ENCODE measurements at places on chromosomes 13 and 19.

- no peak for DNase-seq
These were observed 334.0 kb downstream of the LIG4 start for GRCh38 chr13:107881362-107881761.

- no peak for DNase-seq
These were observed 21.0 kb upstream of the HOMER3 start for GRCh38 chr19:18961767-18962620.

- DNase-seq = no peak
These were observed 244.2 kb downstream of the NHLRC3 start for GRCh38 chr13:39282400-39282972.

DNA sequence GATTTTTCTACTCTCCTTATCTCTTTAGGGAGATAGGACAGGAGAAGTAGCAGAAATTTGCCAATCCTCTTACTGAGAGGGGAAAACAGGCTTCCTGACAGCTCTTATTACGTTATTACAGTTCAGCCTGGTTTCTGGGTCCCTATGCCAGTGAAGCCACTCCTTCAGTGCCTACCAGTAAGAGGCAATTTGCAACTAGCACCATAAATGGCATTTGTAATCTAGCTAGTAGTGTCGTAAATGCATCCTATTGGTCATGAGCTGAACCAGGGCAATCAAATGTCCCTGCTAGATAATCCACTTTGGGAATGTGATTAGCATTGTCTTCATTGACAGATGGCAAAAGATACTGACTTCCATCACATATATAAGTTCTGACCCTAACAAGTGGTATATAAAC lies 428.8 kb downstream of the DCT start:
- DNase-seq = no peak

GRCh38 chr13:114318624-114319023 lies 4.3 kb downstream of the CHAMP1 start:
- DNase-seq = no peak

- no peak for DNase-seq
These were observed 32.3 kb downstream of the TSSK6 start for GRCh38 chr19:19482809-19483596.

GRCh38 chr19:48858984-48859710 lies 9.3 kb downstream of the PLEKHA4 start:
- DNase-seq = no peak

GRCh38 chr13:64075543-64076271 lies 2660.1 kb upstream of the PCDH20 start:
- DNase-seq = no peak

DNA sequence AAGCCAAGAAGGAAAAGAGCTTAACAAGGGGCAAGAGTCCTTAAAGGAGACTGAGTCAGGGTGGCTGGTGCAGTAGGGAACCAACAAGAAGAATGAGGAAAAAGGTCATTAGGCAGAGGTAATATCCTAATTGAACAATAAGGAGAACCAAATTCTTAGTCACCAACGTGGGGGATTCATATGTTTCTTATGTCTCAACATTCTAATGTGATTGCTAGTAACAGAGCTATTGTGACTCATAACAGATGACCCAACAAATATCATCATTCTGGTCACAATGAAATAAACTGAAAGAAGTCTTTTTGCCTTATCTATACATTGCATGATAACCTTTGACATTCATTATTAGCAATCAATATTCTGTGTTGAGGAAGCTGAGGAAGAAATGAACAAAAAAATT lies 101.6 kb downstream of the RAP2A start:
- DNase-seq = no peak

DNA sequence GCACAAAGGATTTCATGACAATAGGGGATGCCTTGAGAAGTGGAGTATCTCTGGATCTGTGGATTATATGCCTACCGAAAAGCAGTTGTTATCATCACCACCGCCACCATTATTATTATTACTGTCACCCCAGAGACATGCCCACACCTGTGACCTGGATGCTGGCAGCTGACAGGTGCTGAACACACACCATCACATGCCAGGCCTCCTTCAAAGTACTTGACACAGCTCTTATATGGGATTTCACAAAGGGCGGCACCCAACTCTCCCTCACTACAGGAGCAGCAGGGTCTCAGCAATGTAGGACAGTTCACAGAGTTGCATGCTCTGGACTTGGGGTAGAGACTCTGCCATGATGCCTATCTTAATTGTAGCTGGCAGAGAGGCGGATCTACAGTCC lies 5.6 kb upstream of the GPR42 start:
- no peak for DNase-seq

GRCh38 chr13:62473190-62473943 lies 1057.7 kb upstream of the PCDH20 start:
- DNase-seq = no peak

- no peak for DNase-seq
These were observed 7.4 kb upstream of the CNFN start for GRCh38 chr19:42397263-42398166.

- DNase-seq = no peak
These were observed 314.3 kb upstream of the HTR2A start for GRCh38 chr13:47211106-47211505.

- no peak for DNase-seq
These were observed 19.2 kb upstream of the ZC3H13 start for GRCh38 chr13:46071590-46072249.

DNA sequence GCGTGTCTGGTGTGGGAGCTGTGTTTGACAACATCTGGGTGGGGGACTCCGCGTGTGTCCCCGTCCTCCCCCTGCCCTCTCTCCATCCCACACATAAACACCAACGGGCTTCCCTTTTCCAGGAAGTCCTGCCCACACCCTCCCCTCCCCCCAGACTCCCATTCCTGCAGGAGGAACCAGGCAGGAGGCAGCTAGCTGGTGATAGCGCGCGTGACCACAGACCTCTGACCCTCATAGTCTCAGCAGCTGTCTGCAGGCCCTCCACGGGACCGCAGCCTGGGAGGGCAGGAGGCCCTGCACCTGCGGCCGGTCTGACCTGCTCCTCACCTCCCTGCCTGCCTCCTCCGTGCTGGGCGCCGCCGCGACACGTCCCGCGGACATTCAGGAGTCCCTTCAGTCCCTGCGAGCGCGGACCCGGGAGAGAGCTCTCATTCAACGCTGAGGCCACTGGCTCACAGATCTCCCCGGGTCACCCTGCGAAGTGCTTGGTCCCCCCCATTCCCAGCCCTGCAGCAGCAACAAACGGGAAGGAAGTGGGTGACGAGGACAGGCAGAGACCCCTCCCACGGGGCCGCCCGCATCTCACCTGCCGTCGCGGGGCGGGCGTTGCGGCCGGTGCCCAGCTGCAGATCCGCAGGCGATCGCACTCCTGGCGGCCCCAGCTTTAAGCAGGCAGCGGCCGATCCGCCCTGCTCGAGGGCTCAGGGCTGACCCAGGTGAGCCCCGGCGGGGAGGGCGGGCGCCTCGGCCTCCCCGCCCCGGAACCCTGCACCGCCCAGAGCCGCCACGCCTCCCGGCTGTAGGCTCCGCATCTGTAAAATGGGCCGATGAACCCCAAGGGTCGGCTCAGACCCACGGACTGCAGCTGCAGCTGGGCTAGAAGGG lies 1.1 kb upstream of the ACP5 start:
- DNase-seq = no peak

DNA sequence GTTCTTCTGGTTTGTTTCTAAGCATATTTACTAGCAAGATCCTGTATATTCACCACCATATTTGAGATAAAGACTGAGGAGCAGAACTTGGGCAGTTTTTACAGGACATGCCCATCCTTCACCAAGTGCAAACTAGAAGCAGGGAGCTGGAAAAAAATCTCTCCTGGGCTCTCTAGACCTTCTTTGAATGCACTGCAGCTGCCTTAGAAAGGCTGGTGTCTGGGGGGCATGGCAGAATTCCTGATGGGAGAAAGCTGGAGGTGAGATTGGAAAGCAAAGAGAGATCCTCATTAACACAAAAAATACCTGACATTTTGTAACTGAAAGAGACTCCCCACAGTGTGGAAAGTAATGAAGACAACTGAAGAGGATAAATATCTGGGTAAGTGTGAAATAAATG lies 1612.1 kb downstream of the OLFM4 start:
- DNase-seq = no peak

GRCh38 chr19:43688059-43688701 lies 18.2 kb upstream of the PLAUR start:
- no peak for DNase-seq

DNA sequence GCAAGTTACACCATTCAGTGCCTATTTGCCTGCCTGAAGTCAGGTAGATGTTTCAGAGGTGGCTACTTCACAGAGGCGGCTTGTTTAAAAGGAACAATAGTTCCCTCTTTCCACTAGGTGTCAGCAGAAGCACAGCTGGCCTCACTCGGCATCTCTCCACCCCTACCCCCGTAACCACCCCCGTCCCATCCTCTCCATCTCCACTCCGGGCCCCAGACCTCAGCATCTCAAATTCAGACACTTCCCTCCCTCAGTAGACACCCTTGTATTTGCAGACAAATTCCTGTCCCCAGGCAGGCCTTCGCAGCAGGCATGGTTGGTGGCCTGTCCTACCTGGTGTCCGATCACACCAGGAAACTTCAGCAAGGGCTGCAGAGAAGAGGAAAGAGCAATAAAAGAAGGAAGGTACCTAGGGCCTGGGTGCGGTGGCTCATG lies 9.1 kb upstream of the DPP9 start:
- no peak for DNase-seq

DNA sequence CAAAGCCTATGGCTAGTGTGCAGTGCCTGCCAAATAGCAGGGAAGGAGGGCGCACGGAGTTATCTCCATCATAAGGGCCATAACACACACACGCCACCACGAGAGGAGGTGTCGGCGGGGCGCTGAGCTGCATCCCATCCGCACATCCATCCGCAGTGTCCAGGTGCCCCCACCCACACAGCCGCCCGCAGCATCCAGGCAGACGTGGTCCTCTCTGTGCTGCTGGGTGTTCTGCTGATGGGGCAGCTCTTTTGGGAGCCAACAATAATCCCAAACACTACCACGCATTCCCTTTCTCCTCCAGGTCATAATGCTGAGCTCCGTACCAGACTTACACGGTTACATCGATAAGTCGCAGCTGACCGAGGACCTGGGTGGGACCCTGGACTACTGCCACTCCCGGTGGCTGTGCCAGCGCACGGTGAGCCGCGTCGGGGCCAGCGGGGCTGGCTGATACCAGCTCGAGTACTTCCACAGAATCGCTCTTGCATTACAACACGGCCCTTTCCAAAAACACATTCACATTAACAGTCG lies 41.5 kb upstream of the F7 start:
- DNase-seq = no peak

GRCh38 chr13:50645092-50645491 lies 198.4 kb downstream of the DLEU7 start:
- DNase-seq = no peak

GRCh38 chr19:30799865-30800755 lies 427.9 kb downstream of the ZNF536 start:
- DNase-seq = no peak

DNA sequence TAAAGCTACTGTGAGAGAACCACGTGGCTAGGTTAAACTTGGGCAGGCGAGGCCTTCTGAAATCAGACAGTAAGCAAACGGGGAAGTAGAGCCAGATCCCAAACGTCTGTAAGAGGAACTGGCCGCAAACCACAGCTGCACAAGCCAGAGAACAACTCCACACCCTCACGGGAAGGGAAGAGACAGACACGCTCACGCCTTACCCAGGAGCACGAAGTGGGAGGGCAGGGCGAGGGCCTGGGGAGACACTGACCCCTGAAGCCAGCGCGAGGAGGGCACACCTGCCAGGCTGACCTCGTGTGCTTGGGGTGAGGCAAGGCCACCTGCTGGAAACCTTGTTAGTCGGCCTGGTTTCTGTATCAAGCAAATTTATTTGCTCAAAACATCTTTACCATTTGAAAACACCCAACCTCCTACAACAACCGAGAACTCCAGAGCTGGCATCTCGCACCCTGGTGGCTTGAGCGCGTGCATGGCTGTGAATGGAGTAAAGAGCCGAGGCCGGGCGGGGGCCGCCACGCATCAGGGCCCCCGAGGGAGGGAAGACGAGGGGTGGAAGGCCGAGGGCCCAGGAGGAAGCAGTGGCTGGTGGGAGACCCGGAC lies 7.3 kb downstream of the POLR2E start:
- DNase-seq = no peak

DNA sequence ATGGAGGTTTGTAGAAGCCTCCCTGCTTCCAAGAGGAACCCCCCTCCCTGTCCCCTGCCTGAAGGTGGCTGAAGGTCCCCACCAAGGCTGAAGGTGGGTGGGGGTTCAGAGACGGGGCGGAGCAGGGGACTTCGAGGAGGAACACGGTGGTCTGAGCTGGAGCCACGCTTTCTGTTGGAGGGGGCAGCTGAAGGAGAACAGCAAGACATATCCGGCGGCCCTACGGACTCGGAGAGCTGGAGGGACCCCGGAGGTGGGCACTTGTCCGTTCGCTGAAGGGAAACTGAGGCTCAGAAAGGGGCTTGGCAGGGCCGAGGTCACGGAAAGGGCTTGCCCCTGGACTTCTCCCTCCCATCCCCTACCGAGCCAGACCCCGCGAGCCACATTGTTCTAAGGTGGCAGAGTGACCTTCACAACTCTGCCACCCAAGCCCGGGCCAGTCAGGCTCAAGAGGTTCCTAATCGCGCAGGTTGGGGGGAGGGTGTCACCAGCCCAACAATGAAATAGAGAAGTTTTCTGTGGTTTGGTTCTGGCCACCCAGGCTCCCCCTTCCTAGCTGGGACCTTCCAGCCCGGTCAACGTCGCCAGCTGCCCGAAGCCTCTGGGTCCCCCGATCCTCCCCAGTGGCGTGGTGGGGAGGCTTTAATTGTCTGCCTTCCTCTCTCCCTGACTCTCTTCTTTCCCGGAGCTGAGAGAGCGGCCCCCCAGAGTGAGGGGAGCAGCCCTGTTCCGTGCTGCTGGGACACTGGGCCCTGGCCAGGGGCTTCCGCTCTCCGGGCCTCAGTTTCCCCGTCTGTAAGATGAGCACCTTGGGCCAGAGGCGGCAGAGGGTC lies 15.5 kb upstream of the KCNN1 start:
- DNase-seq = no peak

DNA sequence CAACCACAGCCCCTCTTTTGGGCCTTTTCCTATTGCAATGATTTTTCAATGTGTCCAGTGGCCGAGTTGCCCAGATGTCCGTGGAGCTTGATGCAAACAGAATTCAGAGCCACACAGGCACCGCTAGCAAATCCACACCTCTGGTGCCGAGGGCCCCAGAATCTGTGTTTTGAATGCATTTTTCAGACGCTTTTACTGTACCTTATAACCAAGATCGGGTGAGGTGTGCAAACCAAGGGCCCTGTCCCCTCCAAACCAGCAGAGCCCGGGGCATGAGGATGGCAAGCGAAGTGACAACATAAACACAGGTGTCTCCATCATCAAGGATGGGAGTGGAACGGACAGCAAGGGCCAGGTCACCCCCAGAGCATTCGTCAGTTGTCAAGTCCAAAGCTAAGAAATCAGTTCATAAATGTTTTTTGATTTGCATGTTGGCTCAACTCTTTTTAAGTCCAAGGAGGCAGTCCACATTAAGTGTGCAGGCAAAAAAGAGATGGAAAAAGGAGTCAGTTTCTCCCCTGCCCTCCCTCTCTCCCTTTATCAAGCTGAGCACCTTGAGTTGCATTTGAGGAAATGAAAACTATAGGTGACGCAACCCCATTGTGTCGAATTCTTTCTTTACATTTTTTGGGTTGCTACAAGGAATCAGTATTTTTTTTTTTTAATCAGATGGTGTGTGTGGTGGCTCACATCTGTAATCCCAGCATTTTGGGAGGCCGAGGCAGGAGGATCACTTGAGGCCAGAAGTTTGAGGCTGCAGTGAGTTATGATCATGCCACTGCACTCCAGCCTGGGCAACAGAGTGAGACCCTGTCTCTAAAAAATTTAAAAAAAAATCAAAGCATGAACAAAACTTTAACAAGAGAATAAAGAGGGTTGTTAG lies 2.9 kb downstream of the CCDC8 start:
- DNase-seq = no peak

- DNase-seq = no peak
These were observed 15.6 kb downstream of the IL17D start for GRCh38 chr13:20718958-20719566.
